ENCODE measurements at places on chromosomes 11 and 22.
A peak's percentile ranks its signal among the peaks of the same experiment; 100 is the strongest.

DNA sequence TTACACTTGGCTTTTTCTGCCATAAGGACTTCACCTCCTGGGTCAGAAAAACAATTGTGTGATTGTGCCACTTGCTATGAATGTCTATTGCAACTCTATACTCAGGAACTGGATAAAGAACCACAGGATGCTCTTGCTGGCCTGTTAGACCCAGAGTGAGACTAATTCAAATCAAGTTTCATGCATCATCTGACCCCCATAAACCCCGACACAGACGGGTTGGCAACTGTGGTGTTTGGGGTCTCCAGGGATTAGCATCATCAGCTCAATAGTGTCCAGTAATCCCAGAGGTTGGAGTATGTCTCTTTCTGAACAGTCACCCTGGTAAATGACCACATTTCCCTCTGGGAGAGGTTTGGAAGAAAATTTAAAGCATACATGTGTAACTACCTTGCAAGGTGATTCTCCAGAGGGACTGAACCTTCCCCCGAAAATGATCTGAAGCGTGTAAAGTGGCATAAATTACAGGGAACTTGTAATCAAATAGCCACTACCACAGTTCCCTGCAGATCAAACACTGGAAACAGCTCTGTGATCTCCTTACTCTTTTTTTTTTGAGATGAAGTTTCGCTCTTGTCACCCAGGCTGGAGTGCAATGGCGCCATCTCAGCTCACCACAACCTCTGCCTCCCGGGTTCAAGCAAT is 1097.6 kb downstream of the TBC1D22A start:
- no peak for DNase-seq

DNA sequence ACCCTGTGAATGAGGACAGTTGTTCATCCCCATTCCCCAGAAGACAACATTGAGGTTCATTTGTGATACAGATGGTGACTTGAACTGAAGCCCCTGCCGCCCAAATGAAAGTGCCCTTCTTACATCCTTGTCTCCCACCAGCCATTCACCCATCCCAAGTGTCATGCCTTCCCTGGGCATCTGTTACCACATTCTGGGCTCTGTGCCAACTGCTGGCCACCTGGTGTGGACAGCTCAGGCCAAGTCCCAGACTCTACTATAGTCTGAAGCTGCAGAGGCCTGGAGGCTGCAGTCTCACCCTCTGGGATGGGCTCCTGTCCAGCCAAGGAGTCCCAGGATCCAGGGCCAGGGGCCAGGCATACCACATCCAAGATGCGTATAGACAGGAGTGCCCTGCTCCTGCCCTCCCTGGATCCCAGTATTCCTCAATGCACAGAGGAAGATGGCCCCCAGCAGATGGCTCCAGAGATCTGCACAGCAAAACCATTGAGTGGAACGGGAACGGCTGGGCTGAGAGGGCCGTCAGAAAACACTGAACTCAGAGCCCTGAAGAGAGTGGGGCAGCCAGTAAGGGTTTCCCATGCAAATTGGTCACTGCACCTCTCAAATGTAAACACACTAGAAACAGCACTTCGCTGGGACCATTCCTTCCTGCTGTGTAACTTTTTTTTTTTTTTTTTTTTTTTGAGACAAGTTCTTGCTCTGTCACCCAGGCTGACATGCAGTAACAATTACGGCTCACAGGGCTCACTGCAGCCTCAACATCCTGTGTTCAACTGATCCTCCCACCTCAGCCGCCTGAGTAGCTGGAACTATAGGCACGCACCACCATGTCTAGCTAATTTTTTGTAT is 22.8 kb downstream of the ARRB1 start:
- DNase-seq: peak; percentile 55

GRCh38 chr11:128472128-128473089 is 114.9 kb downstream of the ETS1 start:
- DNase-seq: peak; percentile 92

- no peak for DNase-seq
These were observed 114.4 kb upstream of the BMAL1 start for GRCh38 chr11:13163158-13163557.

DNA sequence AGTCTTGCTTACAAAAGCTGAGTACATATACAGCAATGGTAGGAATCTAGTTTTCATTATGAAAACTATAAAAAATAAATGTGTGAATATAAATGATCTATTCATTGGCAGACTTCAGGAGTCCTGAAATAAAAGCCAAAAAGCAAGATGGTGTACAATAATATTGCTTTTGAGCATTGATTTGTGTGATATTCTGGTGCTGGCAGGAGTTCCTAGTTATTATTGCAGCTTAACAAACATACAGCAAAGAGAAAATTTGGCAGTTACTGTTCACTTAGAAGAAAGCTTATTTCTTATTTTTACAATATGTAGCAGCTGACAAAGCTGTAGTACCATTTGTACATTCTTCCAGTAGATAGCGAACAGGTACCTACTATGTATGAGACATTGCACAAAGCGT is 1518.9 kb upstream of the TENM4 start:
- no peak for DNase-seq

DNA sequence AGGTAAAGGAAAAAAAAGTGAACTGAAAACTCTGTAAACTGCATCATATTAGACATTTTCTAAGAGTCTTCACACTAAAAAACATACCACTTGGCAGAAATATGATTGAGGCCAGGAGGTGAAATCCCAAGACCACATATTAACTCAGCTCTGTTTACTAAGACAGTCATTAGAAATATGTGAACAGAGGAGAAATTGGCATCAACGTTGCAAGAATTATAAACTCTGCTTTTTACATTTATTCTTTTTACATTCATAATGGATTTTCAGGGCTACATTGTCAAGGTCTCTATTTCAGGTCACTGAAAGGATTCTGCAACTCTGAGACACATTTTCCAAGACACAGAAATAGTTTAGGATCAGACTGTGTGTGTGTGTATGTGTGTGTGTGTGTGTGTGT is 1364.0 kb downstream of the LRRC4C start:
- DNase-seq: no peak

DNA sequence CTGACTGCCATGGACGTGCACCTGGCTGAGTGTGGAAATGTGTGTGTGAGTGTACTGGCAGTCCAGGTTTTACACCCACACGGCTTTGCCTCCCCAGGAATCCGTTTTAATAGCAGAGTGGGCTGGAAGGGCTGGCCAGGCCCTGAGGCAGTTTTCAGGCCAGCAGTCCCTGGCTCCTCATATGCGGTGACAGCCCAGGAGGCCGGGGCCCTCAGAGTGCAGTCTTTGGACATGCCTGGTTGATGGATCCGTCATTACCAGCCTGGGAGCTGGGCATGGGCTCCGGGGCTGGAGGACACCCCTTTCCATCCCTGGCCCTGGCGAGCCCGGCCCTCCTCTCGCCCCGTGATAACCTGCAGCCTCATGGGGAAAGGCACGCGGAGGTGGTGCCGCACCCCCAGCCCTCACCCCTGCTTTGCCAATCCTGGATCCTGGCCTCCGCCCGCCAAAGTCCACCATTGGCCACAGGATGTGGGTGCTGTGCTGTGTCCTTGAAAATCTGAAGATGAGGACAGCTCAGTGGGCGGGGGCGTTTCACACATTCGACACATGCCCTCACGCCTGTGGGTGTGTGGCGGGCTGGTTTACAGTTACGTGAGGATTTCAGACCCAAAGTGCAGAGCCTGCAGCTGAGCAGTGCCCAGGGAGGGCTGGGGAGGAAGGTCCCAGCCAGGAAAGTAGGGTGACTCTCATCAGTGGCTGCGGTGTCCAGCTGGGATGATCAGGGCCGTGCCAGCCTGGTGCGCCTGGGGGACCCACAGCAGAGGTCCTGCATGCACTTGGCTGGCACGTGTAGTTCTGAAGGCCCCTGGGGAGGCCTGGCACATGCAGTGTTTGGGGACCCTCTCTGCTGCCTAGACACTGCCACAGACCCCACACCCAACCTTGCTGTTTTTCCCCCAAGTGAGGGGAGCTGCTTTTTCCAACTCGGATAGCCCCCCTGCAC is 55.1 kb downstream of the RTN4R start:
- DNase-seq: no peak

DNA sequence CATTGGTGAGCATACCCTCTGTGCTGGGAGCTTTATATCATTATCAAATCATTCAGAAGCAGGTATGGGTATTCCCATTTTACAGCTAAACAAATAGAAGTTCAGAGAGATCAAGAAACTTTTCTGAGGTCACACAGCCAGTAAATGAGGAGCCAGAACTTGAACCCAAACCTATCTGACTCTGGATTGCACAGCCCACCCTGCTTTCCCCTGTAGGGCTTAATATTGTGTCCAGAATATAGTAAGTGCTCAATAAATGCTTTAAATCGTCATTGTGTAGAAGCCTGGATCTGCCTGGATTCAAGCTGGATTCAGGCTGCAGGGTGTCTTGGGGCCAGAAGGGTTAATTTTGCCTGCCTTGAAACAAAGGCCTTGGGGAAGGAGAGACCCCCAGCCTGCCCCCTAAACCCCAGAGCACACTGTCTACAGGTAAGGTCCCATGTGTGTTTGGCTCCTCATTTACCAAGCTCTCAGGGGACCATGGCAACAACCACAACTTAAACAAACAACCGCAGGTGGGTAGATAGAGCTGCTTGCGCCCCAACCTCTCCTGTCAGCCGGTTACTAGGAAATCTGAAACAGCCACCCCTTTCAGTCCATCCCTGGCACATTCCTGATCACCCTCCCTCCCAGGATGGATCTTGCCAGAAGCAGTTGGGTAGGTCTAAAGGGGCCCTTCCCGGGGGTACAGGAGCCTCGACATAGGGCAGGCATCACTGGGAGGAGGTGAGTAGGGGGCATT is 3.0 kb upstream of the SEC14L3 start:
- DNase-seq: no peak

DNA sequence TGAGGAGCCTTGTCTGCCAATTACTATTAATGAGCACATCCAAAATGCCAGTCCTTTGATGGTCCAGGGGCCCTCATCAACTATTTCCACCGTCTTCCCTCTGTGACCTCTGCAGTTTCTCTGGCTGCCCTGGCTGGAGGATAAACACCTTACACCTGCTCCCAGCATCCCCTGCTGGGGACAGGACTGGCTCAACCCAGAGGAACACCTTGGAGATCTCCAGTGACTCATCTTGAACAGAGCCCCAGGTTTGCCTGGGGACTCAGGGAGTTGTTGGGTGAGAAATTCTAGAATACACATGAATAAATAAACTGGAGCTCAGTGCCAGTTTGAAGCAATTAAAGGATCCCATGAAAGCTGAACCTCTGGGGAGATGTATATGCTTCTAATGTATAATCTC is 24.0 kb upstream of the ELF5 start:
- DNase-seq: no peak

GRCh38 chr22:46862418-46863324 is 100.2 kb downstream of the TBC1D22A start:
- peak; percentile 38 for DNase-seq

DNA sequence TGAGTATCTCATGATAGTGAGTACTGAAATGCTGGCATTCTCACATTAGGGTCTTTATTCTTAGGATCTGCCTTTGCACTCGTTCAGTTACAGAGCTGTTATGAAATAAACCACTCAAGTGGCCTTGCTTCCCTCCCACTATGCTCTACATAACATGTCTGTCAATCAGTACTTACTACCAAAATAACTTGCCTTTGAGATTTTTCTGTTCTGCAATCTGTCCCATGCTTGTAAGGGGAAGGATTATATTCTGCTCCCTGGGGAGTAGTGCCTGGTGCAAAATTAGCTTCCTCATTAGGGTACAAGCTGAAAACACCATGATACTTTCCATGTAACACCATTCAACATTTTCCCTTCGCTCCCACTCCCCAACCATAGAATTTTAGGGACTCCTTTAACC is 1.9 kb upstream of the GRAP2 start:
- DNase-seq: peak; percentile 89

DNA sequence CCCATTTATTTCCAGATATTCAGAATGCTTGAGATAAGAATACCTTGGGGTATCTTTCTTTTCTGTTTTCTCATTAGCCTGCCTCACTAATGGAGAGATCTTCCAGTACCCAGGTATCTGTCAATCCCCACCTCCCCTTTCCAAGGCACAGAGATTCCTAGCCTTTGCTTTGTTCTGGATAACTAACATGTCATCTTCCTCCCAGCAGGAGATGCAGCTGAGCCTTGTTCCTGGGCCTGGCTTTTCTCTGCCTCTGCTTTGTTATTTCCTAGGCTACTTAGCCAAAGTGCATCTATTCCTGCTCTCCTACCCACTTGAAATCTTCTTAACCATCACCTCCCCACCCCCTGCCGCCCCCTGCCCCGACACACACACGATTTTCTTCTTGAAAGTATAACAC is 297.1 kb downstream of the NELL1 start:
- DNase-seq: no peak

DNA sequence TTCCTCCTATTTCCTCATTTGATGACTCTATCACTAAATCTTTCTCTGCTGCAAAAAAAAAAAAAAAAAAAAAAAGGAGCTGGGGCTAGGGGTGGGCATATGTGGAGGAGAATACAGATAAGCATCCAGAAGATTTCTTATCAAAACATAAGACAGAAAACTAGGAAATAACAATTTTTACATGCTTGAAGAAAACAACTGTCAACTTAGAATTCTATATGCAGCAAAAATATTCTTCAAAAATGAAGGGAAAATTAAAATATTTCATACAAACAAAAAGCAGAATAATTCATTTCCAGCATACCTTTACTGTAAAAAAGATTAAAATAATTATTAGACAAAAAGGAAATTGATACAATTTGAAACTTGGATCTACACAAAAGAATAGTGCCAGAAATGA is 38.7 kb downstream of the GDPD4 start:
- no peak for DNase-seq

GRCh38 chr22:46069521-46070214 is 80.7 kb upstream of the PPARA start:
- DNase-seq: peak; percentile 75

DNA sequence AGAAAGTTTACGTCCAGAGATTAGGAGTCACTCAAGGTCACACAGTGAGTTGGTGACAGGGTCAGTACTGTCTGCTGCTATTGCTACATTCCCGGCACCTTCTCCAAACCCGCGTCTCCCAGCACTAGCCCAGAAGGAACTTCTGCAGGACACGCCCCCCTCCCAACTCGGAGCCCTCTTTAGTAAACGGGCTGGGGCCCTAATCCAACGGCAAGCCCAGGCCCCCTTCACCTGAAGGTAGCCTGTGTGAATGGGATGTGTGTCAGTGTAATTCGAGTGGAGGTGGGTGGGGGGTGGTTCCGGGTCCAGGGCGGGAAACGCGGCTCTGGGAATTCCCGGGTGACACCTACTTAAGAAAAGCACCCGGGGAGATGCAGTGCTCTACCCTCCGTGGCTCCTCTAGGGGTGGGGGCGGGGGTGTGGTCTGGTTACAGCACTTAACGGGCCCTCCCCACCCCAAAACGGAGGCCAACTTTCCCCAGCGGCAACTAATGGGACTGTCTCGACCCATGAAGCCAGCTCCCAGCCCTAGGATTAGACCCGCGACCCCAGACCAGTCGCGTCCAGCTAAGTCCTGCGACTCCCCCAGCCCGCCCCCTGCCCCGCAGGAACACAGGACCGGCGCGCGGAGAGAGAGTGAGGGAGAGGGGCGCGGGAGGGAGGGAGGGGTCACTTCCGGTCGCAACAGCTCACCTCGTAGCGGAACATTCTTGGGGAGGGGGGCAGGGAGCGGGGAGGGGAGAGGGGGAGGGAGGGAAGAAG is 468 bp downstream of the PATL1 start:
- peak; percentile 77 for DNase-seq

Data from GM12865 (cell line).